Caco-2 (cell line): ENCODE measurements at places on chromosomes 6 and 20. TPM values are rescaled to one million over a fixed set of nuclear protein-coding genes. Genes with fewer than 3 reads are reported as not detected.

DNA sequence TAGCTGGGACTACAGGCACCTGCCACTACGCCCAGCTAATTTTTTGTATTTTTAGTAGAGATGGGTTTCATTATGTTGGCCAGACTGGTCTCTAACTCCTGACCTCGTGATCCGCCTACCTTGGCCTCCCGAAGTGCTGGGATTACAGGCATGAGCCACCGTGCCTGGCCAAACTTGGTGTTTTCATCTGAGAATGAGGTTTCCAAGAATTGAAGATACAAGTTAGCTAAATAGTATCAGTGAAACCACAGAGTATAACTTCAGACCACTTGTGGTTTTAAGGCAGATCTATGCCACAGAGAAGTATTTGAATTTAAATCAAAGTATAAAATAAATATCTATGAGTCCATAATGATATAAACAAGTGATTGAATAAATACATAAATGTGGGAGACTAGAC lies 70.1 kb downstream of the SLC16A10 start:
- no peaks in the 10 kb centered on the region for H3K36me3 ChIP-seq
- DNase-seq: no peak
- H3K27me3 ChIP-seq: no peaks in the 10 kb centered on the region
- no peak overlapping the region for H3K4me3 ChIP-seq
- no peaks in the 10 kb centered on the region for H3K4me1 ChIP-seq

Gene SIRPD
- total RNA-seq: not detected in 2 replicates

Gene ANKRD66
- total RNA-seq: not detected in 2 replicates

Gene PLTP
- total RNA-seq: 39.6 and 42.6 TPM in 2 replicates

DNA sequence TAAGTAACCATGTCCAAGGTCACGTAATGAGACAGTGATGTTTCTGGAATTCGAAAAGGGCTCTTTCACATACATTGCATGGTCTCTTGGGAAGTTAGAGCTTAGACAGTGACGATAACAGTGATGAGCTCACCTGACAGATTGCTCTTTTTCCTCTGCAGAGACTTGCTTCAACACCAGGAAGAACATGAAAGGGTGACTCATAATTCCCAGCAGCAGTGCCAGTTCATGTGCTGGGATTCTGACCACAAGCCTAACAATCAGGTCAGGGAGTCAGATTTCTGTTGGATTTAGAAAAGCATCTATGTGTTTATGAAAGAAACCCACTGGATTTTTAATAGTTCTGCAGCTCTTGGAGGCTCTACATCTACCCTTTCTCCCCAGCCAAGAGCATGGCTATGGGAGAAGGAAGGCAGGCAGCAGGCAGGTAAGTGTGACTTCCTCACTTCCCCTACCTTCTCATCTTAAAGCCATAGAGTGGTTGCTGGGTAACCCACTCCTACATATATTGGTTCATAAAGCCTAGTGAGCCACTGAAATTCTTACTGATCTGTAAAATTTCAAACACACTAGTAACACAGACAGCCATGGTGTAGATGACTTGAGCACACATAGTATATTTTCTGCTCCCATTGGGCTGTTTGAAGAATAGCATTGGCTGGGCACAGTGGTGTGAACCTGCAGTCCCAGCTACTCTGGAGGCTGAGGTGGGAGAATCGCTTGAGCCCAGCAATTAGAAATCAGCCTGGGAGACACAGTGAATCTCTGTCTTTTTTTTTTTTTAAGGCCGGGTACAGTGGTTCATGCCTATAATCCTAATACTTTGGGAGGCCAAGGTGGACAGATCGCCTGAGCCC lies 44.4 kb upstream of the LOC128125822 start:
- no peak overlapping the region for H3K27ac ChIP-seq
- H3K4me3 ChIP-seq: no peak overlapping the region
- H3K27me3 ChIP-seq: no peaks in the 10 kb centered on the region
- DNase-seq: no peak
- H3K4me1 ChIP-seq: peaks cover 5% of the 10 kb centered on the region; the same call in 1 of the 2 replicates

GRCh38 chr6:11848852-11849731 lies 70.5 kb upstream of the ADTRP start:
- no peaks in the 10 kb centered on the region for H3K27me3 ChIP-seq
- H3K36me3 ChIP-seq: no peaks in the 10 kb centered on the region
- no peaks in the 10 kb centered on the region for H3K4me1 ChIP-seq
